EH (cell line): ENCODE measurements at places on chromosomes 11 and 22.

DNA sequence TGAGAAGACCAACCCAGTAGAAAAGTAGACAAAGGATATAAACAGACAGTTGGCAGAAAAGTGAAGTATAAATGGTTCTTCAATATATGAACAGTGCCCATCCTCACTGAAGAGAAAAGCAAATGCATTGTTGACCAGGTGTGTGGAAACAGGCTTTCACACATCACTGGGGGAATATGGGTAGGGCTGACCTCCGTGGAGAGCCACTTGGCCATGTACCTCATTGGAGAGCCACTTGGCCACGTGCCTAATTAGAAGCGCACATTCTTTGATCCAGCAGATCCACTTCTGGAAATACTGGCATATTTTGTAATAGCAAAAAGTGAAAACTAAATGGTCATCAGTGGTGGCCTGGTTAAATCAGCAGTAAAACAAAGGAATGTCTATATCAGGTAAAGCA lies 43.2 kb downstream of the PPP6R3 start:
- no peak for DNase-seq

- peak; percentile 54 for DNase-seq
Observed at GRCh38 chr11:72534371-72535193, 100.3 kb upstream of the CLPB start.

- DNase-seq: no peak
Observed at GRCh38 chr11:78841456-78842060, 266.9 kb upstream of the NARS2 start.

- peak; percentile 92 for DNase-seq
Observed at GRCh38 chr11:1060852-1061616, 13.6 kb upstream of the MUC2 start.

DNA sequence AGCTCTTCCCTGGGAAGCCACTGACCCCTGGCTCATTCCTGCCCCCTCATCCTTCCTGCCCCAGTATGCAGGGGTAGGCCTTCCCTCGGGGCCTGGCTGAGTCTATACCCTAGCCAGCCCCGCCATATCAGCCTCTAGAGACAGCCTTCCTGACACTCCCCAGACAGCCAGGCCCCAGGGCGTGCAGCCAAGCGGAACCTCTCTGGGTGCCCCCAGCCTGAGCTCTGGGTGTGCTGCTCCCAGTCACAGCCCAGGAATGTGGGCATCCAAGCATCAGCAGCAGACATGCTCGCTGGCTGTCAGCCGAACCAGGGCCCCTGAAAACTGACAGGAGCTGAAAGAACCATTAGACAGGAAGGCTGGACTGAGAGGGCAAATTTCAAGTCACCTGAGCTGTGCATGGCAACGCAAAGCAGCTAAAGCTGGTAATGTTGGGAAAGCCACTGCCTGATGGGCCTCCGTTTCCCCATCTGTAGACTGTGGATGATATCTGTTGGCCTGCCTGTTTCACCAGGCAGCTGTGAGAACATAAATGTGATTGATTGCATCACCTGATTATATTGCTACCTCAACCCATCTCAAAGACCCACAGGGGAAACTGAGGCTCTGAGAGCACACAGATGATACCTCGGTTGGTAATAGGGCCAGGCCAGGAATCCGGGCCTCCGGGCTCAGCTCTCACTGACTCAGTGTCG lies 93.2 kb downstream of the LRRC32 start:
- DNase-seq: peak; percentile 93

GRCh38 chr11:92477686-92478085 lies 253.1 kb downstream of the FAT3 start:
- no peak for DNase-seq

GRCh38 chr22:20156611-20157429 lies 6.0 kb upstream of the CCDC188 start:
- DNase-seq: peak; percentile 71

DNA sequence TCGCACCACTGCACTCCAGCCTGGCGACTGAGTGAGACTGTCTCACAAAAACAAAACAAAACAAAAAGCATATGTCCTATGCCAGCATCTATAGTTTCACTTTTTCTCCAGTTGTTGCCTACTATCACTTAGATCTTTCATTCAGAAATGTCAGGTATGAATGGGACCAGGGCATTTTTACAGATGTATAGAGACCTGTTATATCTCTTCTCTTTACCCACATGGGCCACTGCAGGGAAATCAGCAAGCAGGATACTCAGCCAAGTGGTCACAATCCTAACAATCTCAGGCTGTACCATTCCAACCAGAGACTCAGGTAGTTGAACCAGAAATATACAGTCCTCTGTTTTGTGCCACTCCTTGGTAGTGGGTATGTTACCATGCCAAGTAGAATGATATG lies 16.0 kb upstream of the SREBF2 start:
- no peak for DNase-seq

DNA sequence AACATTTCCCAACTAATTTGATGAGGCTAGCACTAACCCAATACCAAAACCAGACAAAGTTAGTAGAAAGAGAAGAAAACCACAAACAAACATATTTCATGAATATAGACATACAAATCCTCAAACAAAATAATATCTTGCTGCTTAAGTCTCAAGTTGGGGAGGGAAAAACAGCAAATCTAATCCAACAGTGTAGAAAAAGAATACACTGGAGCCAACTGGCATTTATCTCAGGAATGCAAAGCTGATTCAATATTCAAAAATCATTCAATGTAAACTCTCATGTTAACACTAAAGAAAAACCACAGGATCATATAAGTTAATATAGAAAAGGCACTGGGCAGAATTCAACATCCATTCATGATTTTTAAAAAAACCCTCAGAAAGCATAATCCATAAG lies 18.2 kb downstream of the GNB1L start:
- DNase-seq: no peak

GRCh38 chr11:19493446-19494213 lies 219.0 kb upstream of the NAV2 start:
- no peak for DNase-seq

GRCh38 chr11:8098879-8099278 lies 17.9 kb downstream of the TUB start:
- DNase-seq: peak; percentile 48

DNA sequence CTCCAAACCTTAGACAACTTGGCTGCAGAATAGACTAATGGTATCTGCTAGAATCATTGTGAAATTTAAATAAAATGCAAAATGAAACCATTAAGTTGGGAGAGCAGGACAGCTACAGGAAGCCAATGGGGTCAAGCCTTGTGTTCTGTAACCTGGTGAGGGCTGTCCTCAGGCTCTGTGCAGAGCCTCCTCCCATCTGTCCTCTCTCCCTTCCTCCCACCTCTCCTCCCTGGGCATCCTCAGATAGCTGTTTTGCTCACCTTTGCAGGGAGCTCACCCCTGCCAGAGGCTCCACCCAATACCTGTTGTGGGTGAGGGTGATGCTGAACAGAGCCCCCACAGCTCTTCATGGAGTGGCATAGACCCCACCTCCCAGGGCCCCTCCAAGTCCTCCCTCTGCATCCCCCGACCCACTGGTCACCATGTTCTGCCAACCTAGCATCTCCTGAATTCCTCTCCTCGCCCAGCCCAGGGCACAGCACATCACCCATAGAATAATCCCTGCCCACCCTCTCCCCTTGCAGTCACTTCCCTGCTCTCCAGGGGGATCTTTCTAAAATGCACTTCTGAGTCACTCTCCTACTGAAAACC lies 100.3 kb downstream of the PDE2A start:
- no peak for DNase-seq

GRCh38 chr11:111237926-111238325 lies 7.6 kb upstream of the POU2AF2 start:
- DNase-seq: no peak

GRCh38 chr11:297586-298405 lies 1.5 kb downstream of the IFITM5 start:
- DNase-seq: peak; percentile 31

DNA sequence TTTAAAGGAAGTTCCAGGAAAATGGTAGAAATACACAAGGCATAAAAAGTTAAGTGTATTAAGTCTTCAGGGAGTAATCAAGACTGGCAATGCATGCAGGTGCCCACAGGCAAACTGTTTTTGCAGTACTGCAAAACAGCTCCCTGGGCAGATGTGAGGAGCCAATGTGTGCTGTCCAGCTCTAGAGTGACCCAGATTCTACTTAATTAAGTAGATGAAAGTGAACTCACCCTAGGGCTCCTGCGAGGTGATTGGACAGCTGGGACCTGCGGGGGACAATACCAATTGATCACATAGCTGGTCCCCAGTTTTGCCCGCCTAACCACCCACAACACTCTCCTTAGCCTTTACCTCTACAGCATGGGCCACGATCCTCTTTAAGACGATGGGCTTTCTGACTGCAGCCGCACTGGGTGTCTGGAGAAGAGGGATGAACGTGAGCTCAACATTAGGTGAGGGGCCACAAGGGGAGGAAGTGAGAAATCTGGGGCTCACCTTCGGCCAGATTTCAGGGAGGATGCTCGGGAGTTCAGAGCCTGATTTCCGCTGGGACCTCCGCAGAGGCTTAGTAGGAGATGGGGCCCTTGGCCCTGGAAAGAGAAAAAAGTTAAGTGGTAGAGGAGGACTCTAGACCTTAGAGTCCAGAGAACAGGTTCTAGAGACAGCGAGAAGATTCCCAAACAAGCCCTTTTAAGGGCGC lies 556 bp downstream of the CDCA5 start:
- no peak for DNase-seq

DNA sequence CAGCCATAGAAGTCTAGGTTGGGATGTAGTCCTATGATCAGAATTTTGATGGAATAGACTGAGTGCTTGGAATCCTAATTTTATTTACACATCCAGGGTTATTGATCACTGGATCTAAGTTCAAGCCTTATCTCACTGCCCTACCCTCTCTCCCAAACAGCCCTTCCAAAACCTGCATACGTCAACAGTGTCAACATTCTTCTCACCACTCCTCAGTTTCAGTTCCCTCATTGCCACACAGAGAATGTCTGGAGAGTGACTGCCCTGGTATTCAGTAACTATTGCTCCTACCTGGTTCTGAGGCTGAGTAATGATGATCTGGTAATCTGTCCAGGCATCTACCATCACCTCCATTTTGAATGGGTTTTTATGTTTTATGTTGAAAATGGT lies 60.0 kb downstream of the GLYATL1 start:
- no peak for DNase-seq

DNA sequence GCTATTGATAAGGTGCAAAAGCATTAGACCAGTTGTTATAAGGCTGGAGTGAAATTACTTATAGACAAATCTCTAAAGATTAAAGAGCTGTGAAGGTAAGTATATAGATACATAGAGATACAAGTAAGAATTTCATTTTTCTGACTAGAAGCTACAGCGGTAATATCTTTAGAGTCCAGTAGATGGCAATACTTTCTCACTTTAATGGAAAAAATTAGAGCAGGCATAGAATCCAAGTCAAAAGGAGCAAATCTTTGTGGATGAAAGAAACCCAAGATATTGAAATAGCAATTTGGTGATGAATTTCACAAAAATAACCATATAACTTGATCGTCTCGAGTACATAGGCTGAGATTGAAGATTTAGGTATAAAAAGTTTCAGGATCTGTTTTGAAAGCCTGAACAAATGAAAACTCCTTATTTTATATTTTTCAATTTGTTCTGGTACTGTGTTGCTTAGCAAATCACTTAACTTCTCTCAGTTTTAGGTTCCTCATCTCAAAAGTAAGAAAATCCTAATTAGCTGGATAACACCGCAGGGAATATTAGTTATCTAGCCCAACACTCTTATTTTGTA lies 81.9 kb downstream of the UVRAG start:
- DNase-seq: peak; percentile 62

GRCh38 chr11:35390737-35391682 lies 28.3 kb downstream of the SLC1A2 start:
- peak; percentile 75 for DNase-seq

DNA sequence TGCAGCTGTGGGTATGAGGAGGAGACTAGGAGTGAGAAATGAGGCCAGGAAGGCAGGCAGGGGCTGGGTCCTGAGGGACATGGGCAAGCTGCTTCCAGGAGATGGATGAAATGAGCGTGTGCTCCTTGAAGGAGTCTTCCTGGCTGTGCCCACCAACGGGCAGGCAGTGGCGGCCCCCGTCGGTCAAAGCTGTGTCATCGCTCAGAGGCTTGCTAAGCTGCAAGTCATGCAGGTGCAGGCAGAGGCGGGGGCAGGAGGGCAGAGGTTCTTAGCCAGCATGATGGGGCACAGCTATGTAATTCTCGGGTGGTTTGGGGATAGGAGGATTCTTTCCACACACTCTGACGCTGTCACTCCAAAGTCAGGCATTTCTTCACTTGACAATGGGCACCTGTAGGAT lies 12.5 kb upstream of the PEX26 start:
- DNase-seq: no peak

DNA sequence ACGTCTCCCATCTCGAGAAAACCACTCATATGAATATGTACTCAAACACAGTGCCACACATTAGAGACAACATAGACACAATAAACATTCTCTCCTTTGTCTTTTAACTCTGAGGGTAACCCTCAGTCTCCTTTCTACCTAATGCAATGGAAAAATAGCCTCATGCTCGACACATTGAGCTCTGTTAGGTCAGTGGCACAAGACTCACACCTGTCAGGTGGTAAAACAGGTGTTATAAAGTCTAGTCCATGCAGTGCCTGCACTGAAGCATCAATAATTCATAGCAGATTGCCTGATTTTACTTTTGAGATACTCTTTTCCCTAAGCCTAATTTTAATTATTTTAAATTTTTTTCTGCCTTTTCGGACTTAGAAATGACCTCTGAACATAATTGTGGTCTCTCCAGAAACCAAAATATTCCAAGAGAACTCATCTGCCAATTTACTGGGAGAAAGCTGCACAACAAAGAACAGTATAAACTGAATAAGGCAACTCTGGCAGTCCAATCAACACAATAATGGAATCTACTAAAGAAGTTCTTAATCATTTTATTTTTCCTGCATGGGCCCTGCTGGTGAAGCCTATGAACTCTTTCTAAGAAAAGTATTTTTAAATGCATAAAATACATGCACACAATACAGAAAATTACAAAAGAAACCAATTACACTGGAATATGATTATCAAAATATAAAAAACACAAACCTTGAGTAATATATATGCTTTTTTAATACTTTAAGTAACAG lies 9.9 kb downstream of the RDX start:
- DNase-seq: no peak

GRCh38 chr11:57485217-57485990 lies 25.1 kb downstream of the RTN4RL2 start:
- DNase-seq: no peak

- no peak for DNase-seq
Observed at GRCh38 chr22:20408891-20409290, 14.9 kb downstream of the ZNF74 start.

DNA sequence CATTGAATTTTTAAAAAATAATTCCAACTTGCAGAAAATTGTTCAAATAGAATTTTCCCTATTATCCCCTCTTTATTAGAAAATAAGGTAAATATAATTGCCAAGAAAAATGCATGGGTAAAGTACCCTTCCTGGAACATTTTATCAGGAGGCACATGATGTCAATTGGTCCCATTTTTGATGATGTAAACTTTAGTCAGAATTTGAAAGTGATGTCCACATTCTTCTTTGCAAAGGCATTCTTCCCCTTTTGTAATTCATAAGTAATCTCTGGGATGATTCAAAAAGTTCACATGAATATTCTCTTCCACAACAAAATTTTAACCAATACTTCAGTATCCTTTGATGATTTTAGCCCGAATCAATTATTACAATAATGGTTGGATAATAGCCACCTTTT lies 86.9 kb upstream of the ANO3 start:
- no peak for DNase-seq

GRCh38 chr11:33906484-33907186 lies 14.8 kb upstream of the LMO2 start:
- no peak for DNase-seq
